ENCODE measurements at places on chromosomes 1 and 21.
A peak's percentile ranks its signal among the peaks of the same experiment; 100 is the strongest.

GRCh38 chr1:77538956-77539518 is 143.4 kb downstream of the ZZZ3 start:
- peak; percentile 87 for DNase-seq

- DNase-seq, result peak; percentile 70
Measured at GRCh38 chr1:200488375-200489165, 78.7 kb upstream of the ZNF281 start.

- no peak for DNase-seq
Measured at GRCh38 chr1:39877980-39878956, 5.0 kb downstream of the TRIT1 start.

DNA sequence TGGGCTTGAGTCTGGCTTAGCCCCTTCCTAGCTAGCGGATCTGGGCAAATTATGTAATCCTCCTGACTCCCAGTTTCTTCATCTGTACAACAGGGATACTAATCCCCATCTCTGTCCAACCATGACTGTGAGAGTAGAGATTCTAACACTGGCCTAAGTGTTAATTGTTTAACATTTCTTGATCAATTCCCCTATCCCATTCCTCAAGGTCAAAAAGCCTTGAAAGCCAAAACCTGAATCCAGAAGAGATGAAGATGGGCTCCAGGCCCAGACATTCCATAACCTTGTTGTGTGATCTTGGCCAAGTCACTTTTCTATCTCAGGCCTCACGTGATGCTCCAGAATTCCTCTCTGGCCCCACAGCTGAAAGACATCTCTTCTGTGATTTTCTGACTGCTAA is 18.8 kb upstream of the PHLDA3 start:
- DNase-seq, result no peak

- no peak for DNase-seq
Measured at GRCh38 chr21:18164483-18164882, 80.2 kb upstream of the CHODL start.

DNA sequence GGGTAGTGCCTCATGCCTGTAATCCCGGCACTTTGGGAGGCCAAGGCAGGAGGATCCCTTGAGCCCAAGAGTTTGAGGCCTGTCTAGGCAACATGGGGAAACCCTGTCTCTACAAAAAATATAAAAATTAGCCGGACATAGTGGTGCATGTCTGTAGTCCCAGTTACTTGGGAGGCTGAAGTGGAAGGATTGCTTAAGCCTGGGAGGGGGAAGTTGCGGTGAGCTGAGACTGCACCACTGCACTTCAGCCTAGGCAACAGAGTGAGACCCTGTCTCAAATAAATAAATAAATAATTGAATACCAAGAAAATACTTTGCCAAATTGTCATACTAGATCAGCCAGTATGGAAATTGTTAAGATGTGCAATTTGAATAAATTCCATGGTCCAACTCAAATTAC is 5.9 kb upstream of the RBBP5 start:
- DNase-seq, result no peak

DNA sequence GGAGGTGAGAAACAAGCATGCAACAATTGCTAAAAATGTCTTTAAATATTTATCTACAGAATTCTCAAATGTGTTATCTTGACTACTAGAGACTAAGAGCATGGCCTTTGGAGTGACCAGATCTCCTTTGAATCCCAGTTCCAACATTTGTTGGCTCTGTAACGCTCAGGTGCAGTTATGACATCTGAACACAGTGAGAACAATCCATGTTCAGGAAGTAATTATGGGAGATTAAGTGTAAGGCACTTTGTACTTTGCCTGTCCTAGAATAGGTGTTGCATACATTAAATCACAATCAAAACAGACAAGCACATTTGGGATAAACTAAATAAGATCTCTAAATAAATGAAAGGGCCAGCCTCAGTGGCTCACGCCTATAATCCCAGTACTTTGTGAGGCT is 454.5 kb downstream of the SMYD3 start:
- no peak for DNase-seq

- no peak for DNase-seq
Measured at GRCh38 chr1:91092503-91092902, 70.7 kb upstream of the ZNF644 start.

- DNase-seq, result no peak
Measured at GRCh38 chr1:54400329-54400728, 5.9 kb downstream of the SSBP3 start.

Measured in fibroblast of skin of left quadriceps (primary cell).